GM12892 (cell line): ENCODE measurements at places on chromosomes 1 and 21.

- DNase-seq: no peak
Observed at GRCh38 chr1:30362603-30362990, 360.8 kb downstream of the MATN1 start.

- no peak for DNase-seq
Observed at GRCh38 chr1:3125546-3126368, 56.8 kb downstream of the PRDM16 start.

DNA sequence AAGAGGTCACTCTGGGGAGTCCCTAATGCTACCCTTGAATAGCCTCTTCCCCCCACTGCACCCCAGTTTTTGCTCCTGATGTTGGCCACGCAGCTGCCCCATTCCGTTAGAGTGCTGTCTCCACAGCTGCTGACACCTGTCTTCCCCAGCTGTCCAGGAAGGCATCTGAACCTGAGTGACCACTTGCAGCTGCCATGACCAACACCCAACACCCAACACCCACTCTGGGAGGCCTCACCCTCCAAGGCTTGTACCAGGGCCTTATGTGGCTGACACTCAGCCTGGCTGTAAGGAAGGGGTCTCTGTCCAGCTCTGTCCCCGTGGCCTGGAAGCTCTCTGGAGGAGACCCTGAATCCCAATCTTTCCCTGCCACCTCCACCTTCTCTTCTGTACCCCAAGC lies 26.7 kb upstream of the LDLRAP1 start:
- no peak for DNase-seq

DNA sequence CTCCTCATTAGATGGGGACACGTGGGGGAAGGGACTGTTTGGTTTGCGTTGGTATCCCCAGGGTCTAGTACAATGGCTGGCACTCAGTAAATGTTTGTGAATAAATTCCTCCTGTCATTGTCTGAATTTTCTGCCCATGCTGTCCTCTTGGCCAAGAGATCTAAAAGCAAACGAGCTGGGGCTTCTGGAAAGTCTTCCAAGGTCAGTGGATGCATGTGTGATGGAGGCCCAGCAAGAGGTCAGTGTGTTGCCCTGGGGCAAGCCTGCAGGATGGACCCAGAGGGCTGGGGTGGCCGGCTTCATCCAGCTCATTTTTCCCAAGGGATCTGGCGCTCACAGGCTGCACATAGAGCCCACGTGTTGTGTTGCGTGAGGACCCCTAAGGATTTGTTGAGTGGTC lies 30.0 kb upstream of the JUN start:
- no peak for DNase-seq

DNA sequence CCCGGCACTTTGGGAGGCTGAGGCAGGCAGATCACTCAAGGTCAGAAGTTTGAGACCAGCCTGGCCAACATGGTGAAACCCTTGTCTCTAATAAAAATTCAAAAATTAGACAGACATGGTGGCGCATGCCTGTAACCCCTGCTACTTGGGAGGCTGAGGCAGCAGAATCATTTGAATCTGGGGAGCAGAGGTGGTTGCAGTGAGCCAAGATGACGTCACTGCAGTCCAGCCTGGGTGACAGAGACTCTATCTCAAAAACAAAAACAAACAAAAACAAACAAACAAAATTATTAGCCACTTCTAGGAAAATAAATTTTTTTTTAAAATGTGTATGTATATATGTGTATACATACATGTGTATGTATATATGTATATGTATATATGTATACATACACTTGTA lies 320.3 kb upstream of the ADGRL4 start:
- DNase-seq: no peak
